Testis (tissue), 5 donors: ENCODE measurements at places on chromosomes 2 and 18.

- no peak for DNase-seq
These were observed 50.8 kb downstream of the CCBE1 start for GRCh38 chr18:59646228-59646962.

DNA sequence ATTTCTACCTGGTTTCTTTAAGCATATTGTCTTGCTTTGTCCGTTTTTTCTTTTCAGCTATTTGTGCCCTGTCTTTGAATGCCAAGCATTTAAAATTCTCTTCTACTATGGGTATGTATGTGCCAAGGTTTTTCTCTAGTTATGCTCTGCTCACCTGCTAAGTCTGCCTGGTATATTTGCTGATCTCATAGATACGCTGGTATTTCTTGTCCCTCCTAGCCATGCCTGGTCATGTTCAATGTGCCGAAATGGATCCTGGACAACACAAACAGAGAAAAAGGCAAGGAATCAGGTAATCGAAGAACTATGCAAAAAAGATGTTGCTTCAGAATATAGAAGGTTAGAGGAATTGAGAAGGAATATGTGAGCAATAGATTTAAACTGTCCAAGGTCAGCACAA, 14.9 kb upstream of the KDM3A start:
- no peak for DNase-seq

- peak; percentile 53 for DNase-seq
These were observed 73.4 kb downstream of the CDCA7 start for GRCh38 chr2:173427887-173428668.

GRCh38 chr2:218393750-218394290, 5.8 kb upstream of the CTDSP1 start:
- no peak for DNase-seq

DNA sequence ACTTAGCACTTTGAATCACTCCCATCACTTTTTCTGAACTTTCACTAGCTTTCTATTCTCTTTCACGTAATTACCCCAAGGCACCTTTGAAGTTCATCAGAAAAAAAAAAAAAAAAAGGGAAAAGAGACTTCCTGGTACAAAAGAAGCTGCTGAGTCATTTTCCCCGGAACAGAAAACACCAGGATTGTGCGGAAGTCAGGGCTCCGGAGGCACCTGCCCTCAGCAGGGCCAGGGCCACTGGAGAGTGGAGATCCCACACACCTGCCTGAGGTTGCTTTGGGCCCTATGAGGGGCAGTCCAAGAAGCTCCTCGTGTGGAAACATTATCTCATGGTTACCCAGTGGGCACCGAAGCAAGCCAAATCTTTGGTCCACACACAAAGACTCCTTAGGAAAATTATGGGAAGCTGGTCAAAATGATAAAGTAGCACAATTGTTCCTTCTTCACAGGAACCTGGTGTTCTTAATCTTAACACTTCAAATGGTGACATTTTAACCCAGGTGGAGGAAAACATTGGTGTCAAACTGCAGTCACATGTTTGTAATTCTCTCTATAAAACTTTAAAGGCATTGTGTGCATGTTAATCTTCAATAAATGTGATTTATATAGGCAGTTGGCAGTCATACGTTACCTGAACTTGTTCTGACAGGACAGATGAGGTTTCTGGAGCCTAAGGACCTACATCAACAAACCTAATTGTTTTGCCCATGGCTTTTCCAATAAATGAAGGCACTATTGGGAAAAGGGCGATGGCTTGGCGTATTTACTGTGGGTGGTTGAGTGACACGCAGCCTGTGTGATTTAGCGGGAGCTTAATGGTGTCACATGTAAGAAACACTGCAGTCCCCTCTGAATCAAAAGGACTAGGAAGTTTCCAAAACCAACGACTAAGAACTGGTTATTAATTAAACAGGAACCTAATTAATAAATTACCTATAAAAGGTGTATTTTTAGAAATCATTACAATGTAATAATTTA, 23.4 kb upstream of the FAM110C start:
- no peak for DNase-seq

GRCh38 chr2:3944841-3945240, 241.5 kb downstream of the DCDC2C start:
- no peak for DNase-seq

- no peak for DNase-seq
These were observed 90.6 kb downstream of the POU3F3 start for GRCh38 chr2:104944495-104944894.
